ENCODE measurements at places on chromosomes 13 and 19.

- DNase-seq: peak; percentile 81
Observed at GRCh38 chr19:10010247-10010691, at the start of gene COL5A3. Gene COL5A3 (minus strand): TSS chr19:10010504. CDS start chr19:10010385, 119 bp downstream.

- no peak for DNase-seq
Observed at GRCh38 chr19:3788996-3789778, 3.0 kb upstream of the MATK start.

- DNase-seq: no peak
Observed at GRCh38 chr13:28954419-28954725, 134.2 kb downstream of the MTUS2 start.

DNA sequence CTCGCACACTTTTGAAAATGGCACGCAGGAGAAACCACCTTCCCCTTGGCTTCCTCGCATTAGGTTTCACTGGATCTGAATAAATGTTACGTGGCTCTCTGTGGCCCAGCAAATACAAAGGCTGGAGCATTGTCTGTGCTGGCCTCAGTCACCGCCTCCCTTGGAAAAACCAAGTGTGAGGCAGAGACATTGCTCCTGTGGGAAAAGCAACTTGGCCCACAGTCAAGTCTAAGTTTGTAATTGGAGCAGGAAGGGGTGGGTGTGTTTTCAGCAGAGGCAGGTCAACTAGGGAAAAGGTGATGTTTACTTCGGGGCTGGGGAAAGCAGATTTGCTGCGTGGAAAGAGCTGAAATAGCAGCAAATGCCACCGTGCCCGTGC lies 101.6 kb downstream of the IRS2 start:
- peak; percentile 79 for DNase-seq

DNA sequence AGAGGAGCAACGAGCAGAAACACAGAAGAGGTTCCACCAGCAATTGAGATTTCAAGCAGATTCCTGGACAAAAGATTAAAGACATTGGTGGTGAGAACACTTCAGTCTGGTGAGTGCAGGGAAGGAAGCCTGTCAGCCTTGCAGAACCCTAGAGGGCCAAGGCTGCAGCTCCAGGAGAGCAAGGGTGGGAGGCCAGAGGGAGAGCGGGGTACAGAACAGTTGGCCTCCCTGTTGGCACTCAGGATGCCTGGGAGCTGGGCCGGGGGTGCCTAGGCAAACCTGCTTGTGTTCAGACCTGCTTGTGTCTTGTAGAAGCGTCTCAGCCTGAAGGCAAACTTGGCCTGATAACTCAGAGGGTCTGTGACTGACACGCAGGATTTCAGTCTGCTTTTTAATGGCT lies 5.1 kb upstream of the LIN7B start:
- DNase-seq: no peak

DNA sequence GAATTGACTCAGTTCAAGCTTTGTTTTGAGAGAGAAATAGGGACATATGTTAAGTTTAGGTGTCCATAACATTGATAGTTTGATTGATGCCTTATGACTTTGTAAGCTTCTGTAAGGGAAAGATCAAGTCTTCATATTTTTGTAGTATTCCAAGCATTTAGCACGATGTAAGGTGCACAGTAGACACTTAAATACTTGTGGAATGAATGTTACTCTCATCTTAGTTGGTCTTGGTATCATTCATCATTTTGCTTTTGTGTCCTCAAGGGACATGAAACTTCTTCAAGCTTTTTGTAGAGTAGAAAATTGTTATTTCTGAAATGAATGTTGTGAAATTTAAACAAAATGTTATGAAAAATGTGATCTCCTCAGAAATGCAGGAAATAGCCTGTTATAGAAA lies 10.1 kb downstream of the TDRD3 start:
- no peak for DNase-seq

DNA sequence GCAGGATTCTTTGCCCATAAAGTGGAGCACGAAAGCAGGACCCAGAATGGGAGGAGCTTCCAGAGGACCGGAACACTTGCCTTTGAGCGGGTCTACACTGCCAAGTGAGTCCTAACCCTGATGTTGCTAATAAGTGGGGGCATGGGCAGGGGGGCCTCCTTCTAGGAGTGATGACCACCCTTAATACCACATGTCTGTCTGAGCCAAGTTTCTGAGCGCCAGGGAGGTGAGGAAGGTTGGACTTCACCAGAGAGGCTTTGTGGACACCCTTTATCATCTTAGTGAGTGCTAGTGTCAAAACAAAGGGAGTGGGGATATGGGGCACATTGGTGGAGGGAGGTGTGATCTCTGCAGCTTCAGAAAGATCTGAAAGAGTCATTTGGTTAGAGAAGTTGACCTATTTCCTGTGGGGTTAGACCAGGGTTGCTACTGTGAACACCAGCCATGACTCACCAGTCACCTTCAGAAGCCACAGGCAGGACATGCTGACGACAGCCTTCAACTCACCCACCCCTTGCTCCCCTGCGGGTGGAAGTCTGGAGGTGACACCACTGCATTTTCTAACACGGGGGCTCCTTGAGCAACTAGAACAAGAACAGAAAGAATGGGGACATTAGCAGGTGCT lies 8.8 kb downstream of the ALOX5AP start:
- DNase-seq: no peak

GRCh38 chr13:107124129-107124718 lies 556.3 kb upstream of the ARGLU1 start:
- no peak for DNase-seq

DNA sequence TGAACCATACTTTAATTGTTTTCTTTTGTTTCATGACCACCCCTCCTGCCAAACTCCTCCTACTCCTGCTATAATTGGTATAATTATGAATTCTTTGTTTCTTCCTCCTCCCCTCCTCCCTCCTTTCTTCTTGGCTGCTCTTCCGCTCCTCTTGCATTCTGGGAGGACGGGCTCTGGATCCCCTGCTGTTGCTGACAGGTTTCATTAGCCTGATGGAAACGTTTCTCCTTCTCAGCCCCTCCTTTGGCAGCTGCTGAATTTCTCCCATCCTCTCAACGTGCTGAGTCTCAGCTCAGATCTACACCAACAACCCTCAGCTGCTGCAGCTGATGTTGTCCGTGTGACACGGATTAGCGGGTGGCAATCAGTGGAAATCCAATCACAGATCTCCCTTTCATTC lies 97.1 kb upstream of the UBAC2 start:
- DNase-seq: no peak

GRCh38 chr13:31885994-31886393 lies 145.6 kb upstream of the FRY start:
- DNase-seq: no peak

DNA sequence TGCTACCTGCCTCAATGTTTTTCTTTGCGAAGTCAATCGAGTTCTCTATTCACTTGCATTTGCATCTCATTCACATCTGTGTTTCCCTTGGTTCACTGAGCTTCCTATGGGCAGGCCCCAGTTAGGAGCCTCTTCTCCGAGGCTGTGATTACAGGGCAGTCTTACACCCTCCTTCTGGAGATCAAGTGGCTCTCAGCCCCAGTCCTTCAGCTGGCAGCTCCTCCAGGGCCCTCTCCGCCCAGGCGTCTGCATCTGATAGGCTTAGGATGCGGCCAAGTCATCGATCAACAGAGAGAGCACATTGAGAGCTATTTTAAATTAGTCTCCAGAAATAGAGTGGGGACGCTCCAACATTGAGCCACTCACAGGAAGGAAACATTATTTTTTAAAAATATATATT lies 44.2 kb downstream of the MBNL2 start:
- no peak for DNase-seq

GRCh38 chr13:41148419-41149283 lies 16.0 kb upstream of the KBTBD6 start:
- DNase-seq: no peak

- DNase-seq: no peak
Observed at GRCh38 chr13:30572859-30573275, 44.9 kb upstream of the USPL1 start.

GRCh38 chr19:16660763-16661479 lies at the start of gene TMEM38A:
Gene TMEM38A (plus strand): TSS chr19:16661139. CDS start chr19:16661218, 79 bp downstream.
- DNase-seq: peak; percentile 72

DNA sequence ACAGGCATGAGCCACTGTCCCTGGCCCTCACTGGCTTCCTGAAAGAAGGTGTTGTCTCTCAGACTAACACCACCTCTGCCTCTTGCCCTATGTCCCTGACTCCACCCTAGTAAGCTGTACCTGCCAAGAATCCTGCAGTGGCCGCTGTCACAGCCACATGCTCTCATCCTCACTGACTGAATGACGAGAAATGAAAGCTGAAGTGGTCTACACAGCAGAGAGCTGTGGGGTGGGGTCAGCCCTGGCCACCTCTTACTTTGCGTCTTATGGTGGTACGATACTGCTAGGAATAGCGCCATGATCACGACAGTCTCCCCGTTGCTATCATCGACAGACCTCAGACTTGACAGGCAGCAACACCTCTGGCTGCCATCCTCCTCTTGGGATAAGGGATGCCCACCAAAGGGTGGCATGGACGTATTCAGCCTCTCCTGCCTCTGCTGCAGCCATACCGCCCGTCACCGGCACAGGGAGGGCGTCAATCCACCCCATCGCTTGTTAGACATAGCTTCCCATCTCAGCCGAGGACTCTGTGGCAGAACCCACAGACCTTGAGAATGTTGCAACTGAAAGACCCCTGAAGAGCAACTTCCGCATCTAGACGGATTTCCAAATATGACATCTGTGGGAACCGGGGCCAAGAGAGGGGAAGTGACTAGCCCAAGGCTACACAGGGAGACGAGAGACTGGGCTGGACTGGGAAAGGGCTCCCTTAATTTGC lies 809 bp downstream of the MYO1F start:
- no peak for DNase-seq

GRCh38 chr13:64130171-64130570 lies 2714.5 kb upstream of the PCDH20 start:
- no peak for DNase-seq
